GM23338 (cell line): ENCODE measurements at places on chromosomes 11 and 22. TPM values are rescaled to one million over a fixed set of nuclear protein-coding genes. Genes with fewer than 3 reads are reported as not detected.

- H3K4me3 ChIP-seq = no peak overlapping the region
- H3K4me1 ChIP-seq = peaks cover 38% of the 10 kb centered on the region
- DNase-seq = no peak
- no peaks in the 10 kb centered on the region for H3K36me3 ChIP-seq
- H3K27ac ChIP-seq = no peak overlapping the region
These were observed 273.9 kb downstream of the NTM start for GRCh38 chr11:131644204-131644795.

C11orf86 gene
- 0.21 TPM in 1 of 2 replicates, not detected in the other for total RNA-seq

GRCh38 chr22:39528681-39529486 is 3.7 kb downstream of the RPS19BP1 start:
- peaks cover 34% of the 10 kb centered on the region for H3K4me1 ChIP-seq
- H3K27me3 ChIP-seq = no peaks in the 10 kb centered on the region
- peak; percentile 96 for DNase-seq
- H3K36me3 ChIP-seq = peaks cover 10% of the 10 kb centered on the region

GRCh38 chr11:96073536-96073935 is 149.6 kb upstream of the MTMR2 start:
- peaks cover 15% of the 10 kb centered on the region for H3K4me1 ChIP-seq
- no peak overlapping the region for H3K27ac ChIP-seq
- no peaks in the 10 kb centered on the region for H3K36me3 ChIP-seq
- no peak overlapping the region for H3K4me3 ChIP-seq
- no peaks in the 10 kb centered on the region for H3K27me3 ChIP-seq

DNA sequence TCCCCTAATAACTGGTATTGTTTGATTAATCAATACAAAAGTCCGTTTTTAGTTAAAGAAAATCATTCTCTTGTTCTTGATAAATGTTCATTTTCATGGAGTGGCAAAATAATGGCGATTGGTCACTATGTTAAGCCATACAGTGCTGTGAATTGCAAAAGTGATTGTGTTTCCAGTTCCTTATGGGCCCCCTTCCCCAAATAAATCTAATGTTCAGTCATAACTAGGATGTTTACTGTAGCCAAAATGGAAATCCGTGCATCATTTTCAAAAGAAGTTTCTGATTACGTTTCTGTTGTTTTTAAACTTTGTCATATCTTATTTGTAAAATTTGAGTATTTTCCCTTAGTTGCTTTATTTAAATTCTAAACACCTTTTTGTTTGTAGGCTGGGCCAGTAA is 845 bp downstream of the RBM7 start:
- peak overlapping the region; percentile 72 for H3K4me3 ChIP-seq
- H3K36me3 ChIP-seq = peaks cover 17% of the 10 kb centered on the region; the same call in 1 of the 2 replicates
- H3K27me3 ChIP-seq = no peaks in the 10 kb centered on the region
- peak overlapping the region; percentile 91 for H3K27ac ChIP-seq
- no peak for DNase-seq

UBQLN3 gene
- not detected in 2 replicates for total RNA-seq

OAF gene
- total RNA-seq = 1.2 and 3.0 TPM in 2 replicates

KRTAP5-8 gene
- not detected in 2 replicates for total RNA-seq

DNA sequence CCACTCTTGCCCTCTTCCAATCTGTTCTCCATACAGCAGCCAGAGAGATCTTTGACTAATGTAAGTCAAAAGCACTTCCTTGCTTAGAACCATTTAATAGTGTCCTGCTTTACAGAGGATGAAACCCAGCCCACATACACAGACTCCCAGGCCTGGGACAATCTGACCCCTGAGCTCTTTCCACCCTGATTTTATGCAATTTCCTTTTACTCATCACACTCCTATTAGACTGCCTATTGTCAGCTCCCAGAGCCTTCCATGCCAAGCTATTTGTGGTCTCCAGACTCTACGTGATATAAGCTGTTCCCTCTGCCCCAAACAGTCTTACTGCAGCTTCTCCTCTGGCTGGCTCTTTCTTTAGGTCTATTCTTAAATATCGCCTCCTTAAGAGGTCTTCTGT is 28.1 kb downstream of the ME3 start:
- H3K4me1 ChIP-seq = no peaks in the 10 kb centered on the region
- H3K27ac ChIP-seq = no peak overlapping the region
- no peak for DNase-seq
- no peaks in the 10 kb centered on the region for H3K27me3 ChIP-seq
- no peaks in the 10 kb centered on the region for H3K36me3 ChIP-seq

GRCh38 chr11:115222218-115222862 is 281.9 kb downstream of the CADM1 start:
- peaks cover 27% of the 10 kb centered on the region for H3K4me1 ChIP-seq
- H3K27ac ChIP-seq = peak overlapping the region; percentile 46; the same call in 1 of the 2 replicates
- no peaks in the 10 kb centered on the region for H3K36me3 ChIP-seq
- H3K4me3 ChIP-seq = no peak overlapping the region

DNA sequence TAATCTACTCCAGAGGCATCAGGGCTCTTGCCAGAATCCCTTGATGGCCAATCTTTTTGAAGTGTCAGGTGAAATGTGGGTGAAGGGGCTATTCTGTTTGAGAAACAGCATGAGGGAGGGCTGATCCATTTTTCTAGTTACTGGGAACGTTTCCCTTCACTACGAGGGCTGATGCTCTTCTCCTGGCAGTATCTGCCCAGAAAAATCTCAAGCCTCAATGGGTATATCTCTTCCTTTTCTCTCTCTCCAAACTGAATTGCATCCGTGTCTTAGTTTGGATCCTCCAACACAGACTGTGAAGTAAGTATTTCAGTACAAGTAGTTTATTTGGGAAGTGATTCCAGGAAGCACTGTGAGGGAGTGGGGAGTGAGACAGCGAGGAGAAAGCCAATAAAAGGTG is 113.0 kb upstream of the NAV2 start:
- H3K27me3 ChIP-seq = no peaks in the 10 kb centered on the region
- H3K4me1 ChIP-seq = no peaks in the 10 kb centered on the region
- DNase-seq = no peak
- H3K4me3 ChIP-seq = no peak overlapping the region
- H3K27ac ChIP-seq = no peak overlapping the region
- no peaks in the 10 kb centered on the region for H3K36me3 ChIP-seq

DNA sequence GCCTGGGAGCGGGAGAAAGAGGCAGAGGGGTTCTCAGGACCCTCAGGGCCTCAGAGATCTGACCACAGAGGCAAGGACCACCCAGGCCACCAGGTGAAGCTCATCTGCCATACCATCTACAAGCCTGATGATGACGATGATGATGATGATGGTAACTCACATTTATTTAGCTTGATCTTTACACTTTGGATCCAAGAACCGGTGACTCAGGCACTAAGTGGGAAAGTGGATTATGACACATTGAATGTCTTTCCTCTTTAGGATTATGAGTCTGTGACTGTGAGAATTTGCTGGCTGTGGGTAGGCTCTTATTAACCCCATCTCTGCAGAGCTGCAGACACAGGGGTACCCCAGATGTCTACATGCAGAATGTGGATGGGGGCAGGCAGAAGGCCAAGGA is 110.3 kb downstream of the DSCAML1 start:
- H3K4me3 ChIP-seq = no peak overlapping the region
- no peaks in the 10 kb centered on the region for H3K27me3 ChIP-seq
- H3K27ac ChIP-seq = no peak overlapping the region
- H3K36me3 ChIP-seq = no peaks in the 10 kb centered on the region
- no peak for DNase-seq
- peaks cover 10% of the 10 kb centered on the region; the same call in 1 of the 2 replicates for H3K4me1 ChIP-seq

DNA sequence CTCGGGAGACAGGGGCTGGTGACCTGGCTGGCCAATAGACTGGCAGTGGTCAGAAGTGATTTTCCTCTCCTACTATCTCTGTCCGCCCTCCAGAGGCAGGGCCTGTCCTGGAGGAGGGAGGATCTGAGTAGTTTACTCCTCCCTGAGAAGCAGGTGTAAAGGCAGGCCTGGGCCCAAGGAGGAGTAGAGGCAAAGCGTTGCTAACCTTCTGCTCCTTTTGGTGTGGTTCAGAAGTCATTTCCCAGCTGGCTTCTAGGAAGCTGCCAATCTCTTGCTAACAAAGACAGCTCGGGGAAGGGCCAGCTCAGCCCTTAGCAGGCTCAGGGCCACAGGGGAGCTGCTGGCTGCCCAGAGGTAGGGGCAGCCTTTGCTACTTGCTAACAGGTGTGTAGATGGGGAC is 151.1 kb upstream of the NECTIN1 start:
- no peak overlapping the region for H3K27ac ChIP-seq
- no peaks in the 10 kb centered on the region for H3K4me1 ChIP-seq
- DNase-seq = no peak
- no peak overlapping the region for H3K4me3 ChIP-seq
- no peaks in the 10 kb centered on the region for H3K36me3 ChIP-seq

DNA sequence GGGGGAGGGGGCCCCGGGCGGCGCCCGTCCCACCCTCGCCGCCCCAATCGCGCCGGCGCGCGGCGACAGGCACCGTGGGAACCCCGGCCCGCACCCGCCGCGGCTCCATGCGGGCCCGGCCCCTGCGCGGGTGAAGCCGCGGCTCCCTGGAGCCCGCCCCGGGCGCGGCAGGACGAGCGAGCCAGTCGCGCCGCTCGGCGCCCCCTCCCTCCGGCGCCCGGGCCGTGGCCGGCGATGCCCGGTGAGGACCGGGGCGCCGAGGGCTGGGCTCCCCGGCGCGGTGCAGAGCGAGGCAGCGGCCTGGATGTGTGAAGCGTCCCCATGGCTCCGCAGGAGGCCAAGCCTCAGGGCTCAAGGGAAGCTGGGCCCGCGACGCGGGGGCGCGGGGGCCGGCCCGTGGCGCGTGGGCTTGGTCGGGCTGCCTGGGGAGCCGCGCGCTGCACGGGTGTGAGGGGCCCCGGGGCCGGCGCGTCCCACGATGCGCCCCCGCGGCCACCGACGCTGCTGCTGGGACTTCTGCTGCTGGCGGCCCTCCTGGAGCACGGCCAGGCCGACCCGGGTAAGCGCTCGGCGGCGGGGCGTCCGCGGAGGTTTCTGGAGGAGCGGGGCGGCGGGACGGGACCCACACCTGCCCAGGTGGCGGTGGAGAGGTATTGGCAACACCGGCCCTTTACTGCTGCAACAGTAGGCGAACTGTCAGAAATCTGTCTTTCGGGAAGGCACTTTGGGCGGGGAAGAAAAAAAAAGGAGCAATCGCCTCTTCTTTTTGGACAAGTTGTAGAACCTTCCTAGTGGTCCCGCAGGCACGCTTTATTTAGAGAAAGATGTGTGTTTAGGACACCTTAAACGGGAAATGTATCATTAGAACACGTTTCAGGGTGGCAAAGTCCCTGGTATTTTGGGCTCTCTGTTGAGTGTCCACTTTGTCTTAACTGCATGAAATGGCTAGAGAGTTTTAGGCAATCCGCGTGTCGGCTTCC is 119.4 kb downstream of the HIPK3 start:
- H3K4me3 ChIP-seq = peak overlapping the region; percentile 61
- H3K4me1 ChIP-seq = peaks cover 7% of the 10 kb centered on the region
- DNase-seq = peak; percentile 73
- H3K27me3 ChIP-seq = peaks cover 46% of the 10 kb centered on the region
- H3K27ac ChIP-seq = no peak overlapping the region

DNA sequence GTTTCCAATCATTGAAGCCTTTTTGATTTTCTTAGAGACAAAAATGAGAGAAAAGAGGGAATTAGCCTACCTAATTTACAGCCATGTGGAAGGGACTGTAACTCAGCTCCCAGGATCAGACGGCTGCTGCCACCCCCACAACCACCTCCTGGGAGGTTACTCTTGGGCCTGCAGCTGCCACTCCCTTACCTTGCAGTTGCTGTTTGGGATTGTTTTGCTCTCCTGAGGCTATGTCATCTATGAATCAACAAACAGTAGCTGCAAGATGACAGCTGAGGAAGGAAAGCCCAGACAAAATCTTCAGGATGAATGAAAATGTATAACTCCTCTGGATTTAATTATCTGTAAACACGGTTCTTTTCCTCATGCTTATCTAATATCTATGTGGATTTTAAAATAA is 28.0 kb upstream of the ZC3H12C start:
- no peak overlapping the region for H3K4me3 ChIP-seq
- H3K27ac ChIP-seq = no peak overlapping the region
- H3K27me3 ChIP-seq = no peaks in the 10 kb centered on the region
- H3K36me3 ChIP-seq = no peaks in the 10 kb centered on the region

DNA sequence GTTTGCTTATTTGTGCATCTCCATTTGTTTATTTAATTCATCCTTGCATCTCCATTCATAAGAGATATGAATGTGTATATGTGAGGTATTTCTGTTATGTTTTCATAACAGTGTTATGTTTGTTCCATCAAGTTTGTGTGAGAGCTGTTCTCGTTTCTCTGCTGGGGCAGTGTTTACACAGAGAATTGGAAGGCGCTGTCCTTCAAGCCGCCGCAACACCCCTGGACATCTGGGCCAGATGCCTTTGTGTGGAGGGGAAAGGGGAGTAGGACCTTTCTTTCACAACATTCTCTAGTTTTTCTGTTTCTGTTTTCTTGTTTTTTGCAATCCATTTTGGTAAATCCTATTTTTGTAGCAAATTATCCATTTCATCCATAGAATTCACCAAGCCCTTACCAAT is 7.0 kb upstream of the TM7SF2 start:
- 0 out of 2 replicates have a peak, but pooled peaks cover 7% of the 10 kb centered on the region for H3K36me3 ChIP-seq
- no peak overlapping the region for H3K4me3 ChIP-seq
- H3K27ac ChIP-seq = no peak overlapping the region
- no peaks in the 10 kb centered on the region; the same call in 1 of the 2 replicates for H3K4me1 ChIP-seq

DNA sequence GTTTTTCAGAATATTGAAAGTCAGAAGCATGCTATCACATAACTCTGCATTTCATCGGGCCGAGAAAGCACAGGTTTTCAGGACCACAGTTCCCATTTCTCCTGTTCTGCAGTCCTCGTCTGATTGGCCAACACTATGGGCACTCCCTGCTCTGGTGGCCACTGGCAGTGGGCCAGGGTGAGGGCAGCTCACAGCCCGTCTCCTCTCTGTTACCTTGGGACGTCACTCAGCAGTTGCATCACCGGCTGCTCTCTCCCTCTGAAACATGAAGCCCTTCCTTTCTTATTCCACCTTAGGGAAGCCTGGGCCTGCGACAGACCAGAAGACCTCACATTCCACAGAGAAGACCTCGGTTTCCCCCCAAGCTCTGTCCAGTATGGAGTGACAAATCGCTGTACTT is 11.4 kb upstream of the MICAL3 start:
- no peaks in the 10 kb centered on the region for H3K4me1 ChIP-seq
- H3K36me3 ChIP-seq = no peaks in the 10 kb centered on the region
- H3K27me3 ChIP-seq = no peaks in the 10 kb centered on the region
- H3K4me3 ChIP-seq = no peak overlapping the region
- H3K27ac ChIP-seq = no peak overlapping the region

GRCh38 chr11:121367001-121367843 is 74.7 kb downstream of the SC5D start:
- no peaks in the 10 kb centered on the region for H3K27me3 ChIP-seq
- no peak overlapping the region for H3K4me3 ChIP-seq
- no peak for DNase-seq
- no peak overlapping the region for H3K27ac ChIP-seq
- H3K4me1 ChIP-seq = peaks cover 40% of the 10 kb centered on the region

SLC22A12 gene
- not detected in 2 replicates for total RNA-seq

KCNQ1 gene
- 0.87 and 1.2 TPM in 2 replicates for total RNA-seq

GRCh38 chr11:19660076-19660475 is 52.6 kb upstream of the NAV2 start:
- H3K36me3 ChIP-seq = no peaks in the 10 kb centered on the region
- H3K27me3 ChIP-seq = no peaks in the 10 kb centered on the region

- DNase-seq = no peak
- H3K4me1 ChIP-seq = peaks cover 15% of the 10 kb centered on the region
- H3K27me3 ChIP-seq = no peaks in the 10 kb centered on the region
- no peak overlapping the region for H3K4me3 ChIP-seq
- H3K36me3 ChIP-seq = peaks cover 7% of the 10 kb centered on the region
These were observed 64.7 kb upstream of the ARHGAP42 start for GRCh38 chr11:100622404-100622803.

- H3K4me3 ChIP-seq = no peak overlapping the region
- H3K36me3 ChIP-seq = 0 out of 2 replicates have a peak, but pooled peaks cover 4% of the 10 kb centered on the region
- no peaks in the 10 kb centered on the region for H3K4me1 ChIP-seq
- no peaks in the 10 kb centered on the region for H3K27me3 ChIP-seq
- no peak overlapping the region for H3K27ac ChIP-seq
- no peak for DNase-seq
These were observed 878.2 kb downstream of the NTM start for GRCh38 chr11:132248580-132248979.

FOLR3 gene
- total RNA-seq = not detected in 2 replicates

SYT13 gene
- 16.3 and 17.1 TPM in 2 replicates for total RNA-seq
